ENCODE measurements at places on chromosomes 7 and 10. TPM values are rescaled to one million over a fixed set of nuclear protein-coding genes. Genes with fewer than 3 reads are reported as not detected.

The VGF gene
- 0.66 TPM for total RNA-seq

The MET gene
- 0.40 TPM for total RNA-seq

The MMRN2 gene
- total RNA-seq = not detected

The RBP3 gene
- not detected for total RNA-seq

The VAX1 gene
- total RNA-seq = not detected

The ATP6V0A4 gene
- total RNA-seq = not detected

The EN2 gene
- not detected for total RNA-seq

The ASZ1 gene
- total RNA-seq = not detected

The SCD gene
- total RNA-seq = 134 TPM

The CBX3 gene
- 279 TPM for total RNA-seq

The SPACDR gene
- total RNA-seq = 3.8 TPM

GRCh38 chr10:110764378-110764777 lies 107.3 kb upstream of the PDCD4 start:
- DNase-seq = no peak

DNA sequence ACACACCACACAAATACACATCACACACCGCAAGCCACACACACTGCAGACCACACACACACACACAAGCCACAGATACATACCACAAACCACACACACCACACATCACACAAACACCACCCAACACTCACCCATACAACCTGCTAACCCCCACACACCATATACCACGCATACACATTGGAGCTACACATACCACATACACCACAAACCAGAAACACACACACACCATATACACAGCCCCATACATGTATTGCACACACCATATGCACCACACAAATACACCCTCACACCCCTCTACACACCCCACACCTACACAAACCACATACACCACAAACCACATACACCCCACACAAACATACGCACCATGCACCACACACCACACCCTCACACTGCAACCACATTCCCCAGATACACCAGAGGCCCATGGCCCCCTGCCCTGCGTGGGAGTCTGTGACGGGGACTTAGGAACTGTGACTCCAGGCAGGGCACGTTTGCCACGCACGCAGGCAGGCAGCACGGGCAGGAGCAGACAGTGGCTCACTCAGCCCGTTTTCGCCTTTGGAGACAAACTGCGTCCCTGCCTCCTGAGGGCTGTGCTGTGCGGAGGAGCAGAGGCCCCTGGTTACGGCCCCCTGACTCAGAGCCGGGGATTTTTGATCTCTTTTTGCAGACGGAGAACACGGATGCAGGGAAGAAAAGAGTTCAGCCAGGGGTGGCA lies 52.6 kb downstream of the TMEM209 start:
- no peak for DNase-seq

- DNase-seq = no peak
Measured at GRCh38 chr7:2222516-2222915, 10.2 kb downstream of the MAD1L1 start.

DNA sequence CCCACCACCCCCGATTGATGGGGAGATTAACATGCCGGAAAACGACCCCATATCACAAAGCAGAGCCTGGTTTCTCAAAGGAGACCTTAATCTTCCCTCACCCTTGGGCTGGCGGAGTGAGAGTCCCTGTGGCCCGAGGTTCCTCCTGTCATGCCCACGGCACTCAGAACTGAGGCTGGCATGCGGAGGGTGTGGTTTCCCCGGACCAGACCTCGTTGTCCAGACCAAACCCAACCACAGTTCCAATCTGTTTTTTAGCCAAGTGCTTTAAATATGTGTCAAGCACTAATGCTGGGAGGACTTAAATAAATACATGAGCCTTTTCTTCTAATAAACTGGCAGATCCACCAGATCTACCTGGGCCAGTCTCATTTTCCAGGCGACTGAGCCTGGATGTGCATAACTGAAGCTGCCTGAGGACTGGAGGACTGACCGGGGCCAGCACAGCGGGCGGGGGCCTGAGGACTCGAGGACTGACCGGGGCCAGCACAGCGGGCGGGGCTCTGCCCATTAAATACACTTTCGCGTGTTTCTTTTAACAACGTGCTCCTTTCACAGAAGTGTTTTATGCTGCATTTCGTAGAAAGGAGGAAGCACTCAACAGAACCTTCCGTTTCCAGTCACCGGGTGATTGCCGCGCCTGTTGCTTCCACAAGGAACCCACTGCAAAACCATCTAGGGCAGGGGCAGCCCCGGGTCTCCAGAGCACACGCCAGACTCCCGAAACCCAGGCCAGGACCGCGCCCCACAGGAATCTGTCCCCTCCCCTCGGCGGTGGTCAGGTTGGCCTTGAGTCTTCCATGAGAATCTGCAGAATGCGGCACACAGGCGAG lies 334.6 kb downstream of the PTPRN2 start:
- peak; percentile 26 for DNase-seq

DNA sequence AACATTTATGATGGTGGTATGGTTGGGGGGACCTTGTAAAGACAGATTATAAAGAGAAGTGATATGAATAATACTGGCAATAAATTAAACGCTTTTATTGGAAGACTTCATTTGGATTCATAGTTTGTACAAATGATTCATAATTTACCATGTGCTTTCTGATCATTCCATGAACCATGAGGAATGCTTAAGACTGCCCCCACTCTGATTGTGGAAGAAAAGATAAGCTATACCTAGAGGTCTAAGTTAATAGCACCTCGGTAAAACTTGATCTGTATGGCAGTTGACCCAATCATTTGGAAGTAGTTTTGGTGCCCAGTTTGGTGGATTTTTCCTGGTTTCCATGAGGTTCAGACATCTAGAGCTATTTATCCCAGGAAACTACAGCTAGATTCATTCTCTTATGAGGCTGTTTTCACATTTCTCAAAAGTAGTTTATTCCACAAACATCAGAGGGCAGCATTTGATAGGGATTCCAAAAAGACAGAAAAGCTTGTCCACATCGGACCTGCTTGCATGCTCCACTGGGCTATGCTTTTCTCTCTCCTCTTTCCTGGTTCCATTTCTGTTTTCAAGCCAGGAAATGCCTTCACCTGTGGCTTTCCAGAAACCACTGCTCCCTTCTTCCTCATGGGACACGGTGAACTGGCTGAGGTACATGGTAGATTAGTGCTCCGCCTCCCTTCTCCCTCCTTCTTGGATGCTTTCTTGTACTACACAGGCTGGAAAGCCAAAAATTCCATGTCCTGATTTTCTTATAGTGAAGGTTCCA lies 29.2 kb downstream of the TFAM start:
- DNase-seq = no peak

DNA sequence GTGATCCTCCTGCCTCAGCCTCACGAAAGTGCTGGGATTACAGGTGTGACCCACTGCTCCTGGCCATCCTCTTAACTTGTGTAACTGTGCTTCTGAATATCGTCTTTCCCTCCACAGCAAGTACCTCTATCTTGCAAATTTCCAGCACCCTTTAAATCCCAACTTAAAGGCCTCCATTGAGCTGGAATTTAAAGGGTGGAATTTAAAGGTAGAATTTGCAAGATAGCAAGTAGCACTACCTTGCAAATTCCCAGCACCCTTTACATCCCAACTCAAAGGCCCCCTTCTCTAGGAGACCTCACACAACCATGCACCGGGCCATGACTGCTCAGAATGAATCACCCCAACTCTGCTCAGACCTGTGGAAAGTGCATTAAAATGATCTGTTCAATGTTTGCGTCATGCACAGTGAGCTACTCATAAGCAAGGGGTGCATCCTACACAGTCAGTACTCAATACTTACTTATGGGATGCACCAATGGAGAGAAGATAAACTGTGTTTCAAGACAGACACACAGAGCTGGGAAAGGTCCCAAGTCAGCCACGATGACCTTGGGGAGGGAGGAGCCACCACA lies 17.8 kb upstream of the SDK1 start:
- DNase-seq = no peak

DNA sequence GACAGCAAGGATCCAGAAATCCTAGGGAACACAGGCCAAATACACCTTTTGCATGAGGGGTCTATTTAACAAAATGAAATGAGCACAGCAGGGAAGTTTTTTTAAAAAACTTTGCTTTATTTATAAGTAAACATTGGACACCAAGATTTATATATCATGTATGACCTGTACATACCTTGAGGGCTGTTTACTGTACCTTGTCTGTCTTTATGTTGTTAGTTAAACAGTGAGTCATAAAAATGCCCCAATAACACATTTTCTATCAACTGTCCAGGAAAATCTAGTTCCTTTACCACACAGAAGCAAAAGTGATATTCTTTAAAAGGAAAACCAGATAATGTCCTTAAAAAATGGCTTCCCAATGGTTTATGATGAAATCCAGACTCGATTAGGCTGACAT lies 45.1 kb upstream of the AGR3 start:
- no peak for DNase-seq

DNA sequence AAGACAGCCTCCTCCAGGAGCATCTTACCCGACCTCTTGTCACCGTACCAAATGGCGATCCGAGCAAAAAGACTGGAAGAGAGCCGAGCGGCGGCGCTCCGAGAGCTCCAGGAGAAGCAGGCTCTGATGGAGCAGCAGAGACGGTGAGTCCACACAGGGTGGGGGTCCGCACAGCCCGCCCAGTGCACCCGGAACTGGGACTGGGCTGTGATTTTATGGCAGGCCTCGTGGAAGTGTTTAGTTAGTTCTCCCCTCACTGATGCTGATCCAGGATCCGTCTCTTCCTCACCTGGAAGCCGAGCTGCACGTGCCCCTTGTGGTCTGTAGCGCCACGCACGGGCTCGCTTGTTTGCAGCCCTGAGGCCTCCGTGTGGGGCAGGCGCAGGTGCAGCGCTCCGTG lies 19.6 kb downstream of the LRRC27 start:
- DNase-seq = no peak

GRCh38 chr10:94710578-94710977 lies 27.0 kb downstream of the CYP2C18 start:
- DNase-seq = no peak

- DNase-seq = no peak
Measured at GRCh38 chr10:1360558-1361164, 304.5 kb downstream of the WDR37 start.

- DNase-seq = no peak
Measured at GRCh38 chr7:155289949-155290501, 7.7 kb upstream of the INSIG1 start.

DNA sequence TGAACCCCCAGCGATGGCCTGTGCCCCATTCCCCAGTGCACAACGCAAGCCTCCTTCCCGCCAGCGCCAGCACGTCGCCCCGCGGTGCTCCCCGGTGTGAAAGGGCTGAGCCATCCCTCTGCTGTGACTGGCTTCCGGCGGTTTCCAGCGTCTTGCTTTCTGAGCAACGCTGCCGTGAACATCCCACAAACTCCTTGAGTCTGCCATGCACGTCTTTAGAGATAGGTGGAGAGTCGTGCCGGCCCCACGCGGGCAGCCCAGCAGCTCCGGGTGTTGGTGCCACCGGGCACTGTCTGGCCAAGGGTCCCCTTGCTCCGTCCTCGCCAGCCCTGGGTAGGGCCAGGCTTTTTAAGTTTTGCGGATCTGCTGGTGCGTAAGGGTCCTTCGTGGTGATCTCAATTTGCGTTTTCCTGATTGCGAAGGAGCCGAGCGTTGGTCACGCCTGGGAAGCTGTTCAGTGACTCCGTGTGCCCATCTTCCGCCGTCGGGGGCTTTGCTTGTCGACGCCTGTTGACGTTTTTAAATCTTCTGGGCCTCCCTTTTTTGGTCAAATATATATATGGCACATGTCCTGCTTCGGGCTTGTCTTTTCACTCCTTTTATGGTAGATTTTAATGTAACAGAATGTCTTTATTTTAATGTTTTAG lies 70.6 kb downstream of the FOXL3 start:
- peak; percentile 52 for DNase-seq

GRCh38 chr10:132687893-132688579 lies 97.9 kb downstream of the NKX6-2 start:
- no peak for DNase-seq

DNA sequence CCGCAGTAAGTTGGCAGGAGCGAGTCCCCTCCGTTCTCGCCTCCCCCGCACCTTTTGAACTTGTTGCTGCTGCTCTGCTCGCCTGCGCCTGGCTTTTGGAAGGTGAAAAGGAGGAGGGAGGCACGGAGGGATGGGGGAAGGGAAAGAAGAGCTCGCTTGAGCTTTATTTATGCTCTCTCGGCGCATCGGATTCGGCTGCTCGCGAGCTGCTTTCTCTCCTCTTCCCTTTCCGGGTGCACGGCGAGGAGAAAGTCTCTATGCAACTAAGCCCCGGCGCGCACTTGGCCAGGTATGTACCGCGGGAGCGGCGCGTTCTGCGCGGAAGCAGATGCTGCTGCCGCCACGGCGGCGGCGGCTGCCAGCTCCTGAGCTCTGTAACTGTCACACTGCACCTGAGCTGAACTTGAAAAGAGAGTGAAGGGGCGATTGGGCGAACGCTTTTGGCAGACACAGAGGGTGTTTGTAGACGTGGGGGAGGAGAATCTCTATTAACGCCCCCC lies 551 bp downstream of the KCND2 start:
- no peak for DNase-seq

DNA sequence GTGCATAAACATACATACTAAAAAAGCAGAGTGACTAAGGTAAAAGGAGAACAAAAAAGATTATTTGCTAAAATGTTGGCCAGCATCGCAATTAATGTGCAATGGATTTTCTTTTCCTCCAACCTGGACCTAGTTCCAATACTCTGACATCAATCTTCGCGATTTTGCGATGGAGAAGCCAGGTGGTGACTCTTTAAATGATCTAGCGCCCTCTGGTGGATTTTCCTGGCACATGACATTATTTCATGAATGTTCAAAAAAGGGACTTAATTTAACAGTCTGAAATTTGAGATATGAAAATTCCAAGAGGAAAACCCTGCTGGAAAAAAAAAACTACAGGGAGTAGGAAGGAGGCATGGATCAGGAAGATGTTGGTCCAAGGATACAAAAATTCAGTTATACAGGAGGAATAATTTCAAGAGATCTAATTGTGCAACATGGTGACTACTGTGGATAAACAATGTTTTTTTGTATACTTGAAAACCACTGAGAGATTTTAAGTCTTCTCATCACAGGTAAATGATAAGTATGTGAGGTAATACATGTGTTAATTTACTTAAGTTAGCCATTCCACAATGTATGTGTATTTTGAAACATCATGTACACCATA lies 4.3 kb upstream of the KCNMA1 start:
- DNase-seq = peak; percentile 59

GRCh38 chr10:79347894-79348639 lies 798 bp downstream of the PPIF start:
- peak; percentile 88 for DNase-seq

- no peak for DNase-seq
Measured at GRCh38 chr7:95421000-95421846, 13.6 kb downstream of the PON2 start.

- DNase-seq = no peak
Measured at GRCh38 chr10:13938950-13939349, 352.2 kb downstream of the PRPF18 start.

DNA sequence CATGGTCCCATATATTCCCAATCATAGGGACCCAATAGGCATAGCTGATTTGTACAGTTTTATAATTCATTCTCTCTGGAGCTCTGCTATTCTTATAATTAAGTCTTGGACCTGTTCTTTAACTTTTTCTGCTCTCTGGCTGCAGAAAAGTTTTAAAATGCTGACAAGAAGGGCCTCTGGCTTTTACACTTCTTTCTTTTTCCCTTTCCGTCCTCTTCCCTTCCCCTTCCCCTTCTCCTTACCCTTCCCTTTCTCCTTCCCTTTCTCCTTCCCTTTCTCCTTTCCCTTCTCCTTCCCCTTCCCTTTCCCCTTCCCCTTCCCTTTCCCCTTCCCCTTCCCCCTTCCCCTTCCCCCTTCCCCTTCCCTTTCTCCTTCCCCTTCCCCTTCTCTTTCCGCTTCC lies 101.3 kb upstream of the TPK1 start:
- DNase-seq = no peak

Measured in activated CD8-positive, alpha-beta memory T cell treated with anti-CD3 and anti-CD28 coated beads, Interleukin-2, amount 10 ng/mL, durations not matched to agents 7 days and 5 days (primary cell).